ENCODE measurements at places on chromosomes 2 and 18.

DNA sequence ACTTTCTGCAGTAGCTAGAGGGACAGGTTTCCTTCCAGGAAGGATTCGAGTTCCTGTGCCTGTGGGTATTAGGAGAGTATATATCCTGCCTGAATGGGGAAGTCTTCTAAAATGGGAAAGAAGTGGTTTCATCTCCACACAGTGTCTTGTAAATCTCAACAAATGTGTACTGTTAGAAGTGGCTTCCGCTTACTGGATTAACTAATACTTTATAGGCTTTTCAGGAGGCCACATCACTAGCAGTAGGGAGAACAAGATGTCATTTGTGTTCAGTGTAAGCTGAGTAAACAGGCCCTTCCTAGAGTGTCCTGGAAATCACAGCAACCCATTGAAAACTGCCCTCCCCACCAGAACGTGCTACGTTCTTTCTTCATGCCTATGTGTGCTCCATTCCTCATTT, 12.5 kb upstream of the POLR1B start:
- no peak for DNase-seq

- no peak for DNase-seq
Observed at GRCh38 chr2:238165288-238165921, 6.6 kb downstream of the ERFE start.

DNA sequence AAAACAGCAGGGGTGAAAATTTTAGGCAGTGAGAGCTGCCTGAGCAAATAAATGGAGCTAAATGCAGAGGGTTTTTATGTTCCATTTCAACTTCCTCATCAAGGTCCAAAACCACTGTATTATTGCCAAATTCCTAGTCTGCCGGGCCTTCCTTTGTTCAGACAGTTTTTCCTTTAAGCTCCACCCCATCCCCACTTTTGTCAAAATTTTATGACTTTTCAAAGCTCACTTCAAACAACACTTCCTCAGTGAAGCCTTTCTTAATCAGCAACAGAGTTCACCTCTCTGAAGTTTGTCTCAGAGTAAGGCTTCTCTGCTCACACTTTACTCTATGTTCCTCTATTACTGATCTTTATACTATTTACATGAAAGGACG, 81.3 kb downstream of the CERKL start:
- DNase-seq: no peak

DNA sequence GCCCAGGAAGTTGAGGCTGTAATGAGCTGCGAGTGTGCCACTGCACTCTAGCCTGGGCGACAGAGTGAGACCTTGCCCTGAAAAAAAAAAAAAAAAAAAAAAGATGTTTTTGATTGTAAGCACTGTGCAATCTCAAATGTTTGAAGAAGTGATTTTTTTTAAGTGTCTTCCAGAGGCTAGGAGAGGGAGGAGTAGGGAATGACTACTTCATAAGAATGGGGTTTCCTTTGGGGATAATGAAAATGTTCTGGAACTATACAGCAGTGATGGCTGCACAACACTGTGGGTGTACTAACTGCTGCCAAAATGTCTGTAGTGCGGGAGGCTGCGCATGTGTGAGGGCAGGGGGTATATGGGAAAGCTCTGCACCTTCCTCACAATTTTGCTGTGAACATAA, 83.7 kb downstream of the MCFD2 start:
- no peak for DNase-seq

DNA sequence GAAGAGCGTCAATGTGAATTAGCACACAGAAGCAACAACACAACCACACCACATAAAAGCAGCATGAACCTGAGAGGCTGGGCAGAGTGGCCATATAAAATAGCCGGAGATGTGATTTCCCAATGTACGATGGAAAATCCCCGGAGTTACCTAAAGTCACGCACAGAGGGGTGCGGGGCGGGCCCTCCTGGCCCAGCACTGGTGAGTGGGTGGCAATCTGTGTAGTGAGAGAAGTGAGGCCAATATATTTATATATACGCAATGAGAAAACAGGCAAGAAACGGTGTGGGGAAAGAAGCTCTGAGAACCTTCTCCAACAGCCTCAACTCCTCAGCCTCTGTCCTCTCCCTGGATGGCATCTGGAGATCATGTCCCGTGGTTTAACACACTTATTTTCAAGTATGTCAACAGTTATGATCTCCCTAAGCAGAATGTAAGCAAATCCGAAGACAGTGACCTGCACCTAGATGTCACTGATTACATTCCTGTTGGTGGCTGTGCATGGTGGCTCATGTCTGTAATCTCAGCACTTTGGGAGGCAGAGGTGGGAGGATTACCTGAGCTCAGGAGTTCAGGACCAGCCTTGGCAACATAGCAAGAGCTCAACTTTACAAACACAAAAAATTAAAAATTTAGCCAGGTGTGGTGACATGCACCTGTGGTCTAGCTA, 41.6 kb downstream of the CRACDL start:
- no peak for DNase-seq

GRCh38 chr2:101971836-101972235, 19.9 kb upstream of the IL1R2 start:
- no peak for DNase-seq

GRCh38 chr18:70450426-70451253, 161.8 kb downstream of the SOCS6 start:
- no peak for DNase-seq

- no peak for DNase-seq
Observed at GRCh38 chr2:45664635-45665261, 13.3 kb downstream of the PRKCE start.

- no peak for DNase-seq
Observed at GRCh38 chr2:898319-898718, 52.3 kb upstream of the SNTG2 start.

- no peak for DNase-seq
Observed at GRCh38 chr2:239470151-239470900, 69.5 kb upstream of the HDAC4 start.

DNA sequence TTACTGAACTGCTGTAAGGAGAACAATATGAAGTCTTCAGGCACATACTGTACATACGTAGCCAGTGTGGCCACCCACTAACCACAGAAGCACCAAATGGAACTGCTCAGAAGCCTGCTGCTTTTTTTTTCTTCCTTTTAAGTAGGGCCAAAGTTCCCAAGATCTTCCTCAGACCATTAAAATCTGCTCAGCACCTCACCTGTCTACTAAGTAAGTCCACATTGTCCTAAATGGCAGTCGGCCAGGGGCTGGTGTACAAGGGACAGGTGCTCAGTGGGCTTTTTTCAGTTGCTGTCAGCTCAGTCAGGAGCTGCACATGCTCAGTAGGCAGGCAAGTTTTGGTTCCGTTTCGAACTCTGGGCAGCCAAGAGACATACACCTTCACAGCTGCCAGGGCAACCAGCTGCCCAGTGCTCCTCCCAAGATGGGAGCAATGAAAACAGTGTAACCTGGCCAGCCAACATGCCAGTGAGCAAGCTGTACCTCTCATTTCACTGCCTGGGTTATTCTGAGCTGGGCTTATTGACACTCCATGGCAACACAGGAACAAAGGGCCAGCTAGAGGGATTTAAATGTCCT, 86.1 kb downstream of the ACVR1 start:
- DNase-seq: no peak

GRCh38 chr2:112141626-112142007, 3.4 kb downstream of the FBLN7 start:
- no peak for DNase-seq

DNA sequence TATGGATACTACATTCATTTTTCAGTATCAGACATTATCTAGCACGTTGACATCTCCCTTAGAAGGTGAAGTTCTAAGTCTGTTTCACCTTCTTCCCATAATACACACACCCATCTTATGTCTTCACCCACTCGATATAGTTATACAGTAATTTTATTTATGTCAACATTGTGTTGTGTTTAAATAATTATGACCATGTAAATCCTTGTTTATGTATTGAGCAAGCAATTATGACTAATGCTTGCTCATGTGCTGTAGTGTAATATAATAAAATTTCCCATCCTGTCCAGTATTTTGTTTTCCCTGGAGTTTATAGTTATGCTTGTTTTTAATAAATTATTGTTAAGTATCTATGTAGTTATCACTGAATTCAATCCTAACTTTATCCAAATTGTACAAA, 163.2 kb downstream of the MTX2 start:
- no peak for DNase-seq

GRCh38 chr18:61169386-61169785, 163.8 kb upstream of the CDH20 start:
- DNase-seq: no peak

GRCh38 chr18:5759194-5759593, 136.1 kb downstream of the TMEM200C start:
- no peak for DNase-seq

- DNase-seq: no peak
Observed at GRCh38 chr2:167537743-167538142, 649.5 kb downstream of the XIRP2 start.

- no peak for DNase-seq
Observed at GRCh38 chr2:205474741-205475415, 207.4 kb upstream of the NRP2 start.

GRCh38 chr2:78775291-78775690, 250.2 kb upstream of the REG3G start:
- DNase-seq: no peak

DNA sequence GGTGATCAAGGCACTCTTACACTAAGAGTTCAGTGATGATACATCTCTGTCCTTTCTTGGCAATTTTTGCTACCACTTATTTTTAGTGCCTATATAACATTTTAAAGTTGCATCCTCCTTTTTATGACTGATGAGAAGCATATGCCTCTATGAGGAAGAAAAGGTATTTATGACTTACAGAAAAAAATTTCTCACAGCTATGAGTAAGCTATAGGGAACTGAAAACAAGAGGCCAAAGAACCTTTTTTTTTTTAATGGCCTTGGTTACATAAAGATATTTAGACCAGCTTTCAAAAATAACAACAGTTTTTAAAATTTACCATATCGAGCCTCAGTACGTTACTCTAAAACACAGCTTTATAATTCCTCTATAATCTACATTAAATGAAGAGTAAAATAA, 21.3 kb downstream of the MBD5 start:
- no peak for DNase-seq

GRCh38 chr2:50956886-50957285, 75.0 kb downstream of the NRXN1 start:
- DNase-seq: no peak

- no peak for DNase-seq
Observed at GRCh38 chr18:2442006-2442405, 129.3 kb downstream of the METTL4 start.
